ENCODE measurements at places on chromosomes 1 and 21.

GRCh38 chr1:66521721-66522365 is 12.1 kb upstream of the SGIP1 start:
- DNase-seq: no peak

GRCh38 chr1:189438808-189439207 is 1038.9 kb downstream of the BRINP3 start:
- DNase-seq: no peak

DNA sequence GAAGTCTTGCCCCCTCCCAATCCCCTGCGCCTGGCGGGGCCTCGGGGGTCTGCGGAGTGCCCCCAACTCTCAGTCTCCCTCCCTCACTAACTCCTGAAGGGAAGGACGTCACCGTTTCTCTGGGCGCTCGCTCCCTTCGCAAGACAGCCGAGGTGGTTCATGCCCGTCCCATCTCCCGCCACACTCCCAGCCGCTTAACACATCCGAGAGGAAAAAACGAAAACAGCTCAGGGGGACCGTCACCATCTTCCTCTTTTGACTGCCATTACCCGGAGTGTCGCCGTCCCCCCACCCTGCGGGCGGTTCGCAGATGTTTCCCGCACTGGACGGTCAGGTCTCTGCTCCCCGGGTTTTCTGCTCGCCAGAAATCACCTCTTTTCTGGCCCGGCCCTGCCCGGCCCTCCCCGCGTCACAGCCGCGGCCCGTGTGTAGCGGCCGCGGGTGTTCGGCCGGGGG is 532 bp downstream of the ERO1B start:
- DNase-seq: peak; percentile 40

- no peak for DNase-seq
These were observed 1.7 kb downstream of the KIAA2013 start for GRCh38 chr1:11924334-11925195.

GRCh38 chr1:39959651-39960333 is 4.8 kb downstream of the MFSD2A start:
- DNase-seq: no peak
